ENCODE measurements at places on chromosomes 16 and 17.

- no peak for DNase-seq
These were observed 264.1 kb downstream of the PHKB start for GRCh38 chr16:47725188-47725695.

- no peak for DNase-seq
These were observed 24.6 kb downstream of the SLC6A4 start for GRCh38 chr17:30210901-30211300.

DNA sequence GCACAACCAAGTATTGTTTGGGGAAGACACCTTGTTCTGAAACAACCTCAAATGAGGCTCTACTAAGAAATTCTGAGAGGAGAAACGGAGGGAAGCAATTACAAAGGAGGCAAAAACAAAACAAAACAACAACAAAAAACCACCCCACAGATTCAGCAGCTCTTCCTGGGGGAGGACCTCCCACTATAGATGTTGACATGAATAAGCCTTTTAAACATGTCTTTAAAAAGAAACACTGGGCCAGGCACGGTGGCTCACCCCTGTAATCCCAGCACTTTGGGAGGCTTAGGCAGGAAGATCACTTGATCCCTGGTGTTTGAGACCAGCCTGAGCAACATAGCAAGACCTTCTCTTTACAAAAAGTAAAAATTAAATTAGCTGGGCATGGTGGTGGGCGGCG is 22.6 kb upstream of the JPH3 start:
- DNase-seq = no peak

- DNase-seq = no peak
These were observed 94.1 kb downstream of the SLC39A11 start for GRCh38 chr17:72998343-72998742.

DNA sequence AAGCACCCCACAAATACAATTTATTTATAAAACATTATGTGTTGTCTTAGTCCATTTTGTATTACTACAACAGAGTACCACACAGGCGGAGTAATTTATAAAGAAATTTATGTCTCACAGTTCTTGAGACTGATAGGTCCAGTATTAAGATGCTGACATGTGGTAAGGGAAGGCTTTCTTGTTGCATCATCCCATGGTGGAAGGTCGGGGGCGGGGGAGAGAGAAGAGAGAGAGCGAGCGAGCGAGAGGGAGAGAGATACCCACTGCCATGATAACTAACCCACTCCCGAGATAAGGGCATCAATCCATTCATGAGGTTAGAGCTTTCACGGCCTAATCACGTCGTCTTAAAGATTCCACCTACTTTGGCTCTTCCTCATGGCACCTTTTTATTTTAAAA is 117.8 kb downstream of the KCNJ12 start:
- DNase-seq = no peak

- no peak for DNase-seq
These were observed 602.5 kb upstream of the SALL1 start for GRCh38 chr16:51753467-51754127.

GRCh38 chr17:8366231-8366630 is 10.3 kb downstream of the KRABD2 start:
- DNase-seq = no peak

Measured in cortex of kidney (tissue), 1 donor.